ENCODE measurements at places on chromosomes 7 and 10. TPM values are rescaled to one million over a fixed set of nuclear protein-coding genes. Genes with fewer than 3 reads are reported as not detected.
A peak's percentile ranks its signal among the peaks of the same experiment; 100 is the strongest.

- H3K27ac ChIP-seq: peak overlapping the region; percentile 84
- H3K27me3 ChIP-seq: no peaks in the 10 kb centered on the region
Measured at GRCh38 chr7:27148756-27149641, 1.4 kb upstream of the HOXA6 start.

GRCh38 chr10:79496896-79497295 lies 15.4 kb upstream of the EIF5AL1 start:
- H3K27ac ChIP-seq: no peak overlapping the region
- H3K4me3 ChIP-seq: no peak overlapping the region

- H3K27me3 ChIP-seq: no peaks in the 10 kb centered on the region
- H3K36me3 ChIP-seq: no peaks in the 10 kb centered on the region
- no peak overlapping the region for H3K4me3 ChIP-seq
- no peak for DNase-seq
- H3K27ac ChIP-seq: no peak overlapping the region
Measured at GRCh38 chr7:3068530-3068929, 24.9 kb upstream of the CARD11 start.

Gene PAPOLB
- total RNA-seq: 0.46 TPM

Gene CSGALNACT2
- total RNA-seq: 39.8 TPM

DNA sequence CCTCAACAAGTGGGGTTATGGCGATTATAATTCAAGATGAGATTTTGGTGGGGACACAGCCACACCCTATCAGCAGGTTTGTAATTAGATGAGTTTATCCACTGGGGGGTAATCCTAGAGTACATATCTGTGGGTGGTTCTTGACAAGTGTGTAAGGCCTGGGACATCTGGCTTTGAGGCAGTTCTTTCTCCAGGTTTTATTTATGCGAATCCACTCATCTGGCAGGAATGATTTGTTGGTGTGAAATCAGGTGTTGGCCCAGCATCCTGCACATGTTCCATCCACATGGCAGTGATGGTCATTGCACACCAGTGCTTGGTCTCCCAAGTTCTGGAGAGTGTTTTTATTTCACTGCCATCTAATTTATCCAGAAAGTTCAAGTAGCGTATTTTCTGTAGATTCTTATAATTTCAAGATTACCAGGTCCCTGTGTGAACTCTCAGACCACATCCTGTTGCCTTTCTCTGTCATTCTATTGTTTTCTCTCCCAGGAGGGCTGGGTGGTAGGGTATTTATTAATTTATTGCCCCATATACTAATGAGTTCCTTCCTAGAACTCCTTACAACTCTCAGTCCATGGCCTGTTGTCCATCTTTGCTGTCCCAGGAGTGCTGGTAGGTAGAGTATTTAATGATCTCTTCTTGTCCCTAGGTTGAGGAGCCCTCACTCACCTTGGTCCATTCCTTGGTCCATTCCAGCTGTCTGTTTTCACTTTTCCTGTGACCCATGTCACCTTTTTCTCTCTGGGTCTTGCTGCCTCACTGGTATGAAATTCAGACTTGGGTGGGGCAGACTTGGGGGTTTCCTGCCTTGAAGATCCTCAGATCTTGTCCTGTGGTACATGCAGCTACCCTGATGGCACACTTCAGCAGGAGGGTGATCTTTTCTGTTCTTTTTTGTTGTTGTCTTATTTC lies 10.4 kb downstream of the RALA start:
- peak overlapping the region; percentile 21 for H3K27ac ChIP-seq
- no peaks in the 10 kb centered on the region for H3K27me3 ChIP-seq
- DNase-seq: no peak

Gene HOXA10
- not detected for total RNA-seq

GRCh38 chr10:131165092-131165491 lies 146.4 kb downstream of the TCERG1L start:
- no peaks in the 10 kb centered on the region for H3K36me3 ChIP-seq
- no peaks in the 10 kb centered on the region for H3K27me3 ChIP-seq
- H3K4me3 ChIP-seq: no peak overlapping the region
- DNase-seq: no peak
- no peak overlapping the region for H3K27ac ChIP-seq

GRCh38 chr10:112360308-112361270 lies 13.3 kb upstream of the ACSL5 start:
- no peak overlapping the region for H3K4me3 ChIP-seq
- peak overlapping the region; percentile 77 for H3K27ac ChIP-seq
- peak; percentile 87 for DNase-seq
- H3K4me1 ChIP-seq: peaks cover 39% of the 10 kb centered on the region
- H3K36me3 ChIP-seq: no peaks in the 10 kb centered on the region

Gene PIK3CG
- 7.1 TPM for total RNA-seq

Gene LEP
- not detected for total RNA-seq

All from upper lobe of left lung (tissue), 6 donors.